ENCODE measurements at places on chromosomes 2 and 18.

DNA sequence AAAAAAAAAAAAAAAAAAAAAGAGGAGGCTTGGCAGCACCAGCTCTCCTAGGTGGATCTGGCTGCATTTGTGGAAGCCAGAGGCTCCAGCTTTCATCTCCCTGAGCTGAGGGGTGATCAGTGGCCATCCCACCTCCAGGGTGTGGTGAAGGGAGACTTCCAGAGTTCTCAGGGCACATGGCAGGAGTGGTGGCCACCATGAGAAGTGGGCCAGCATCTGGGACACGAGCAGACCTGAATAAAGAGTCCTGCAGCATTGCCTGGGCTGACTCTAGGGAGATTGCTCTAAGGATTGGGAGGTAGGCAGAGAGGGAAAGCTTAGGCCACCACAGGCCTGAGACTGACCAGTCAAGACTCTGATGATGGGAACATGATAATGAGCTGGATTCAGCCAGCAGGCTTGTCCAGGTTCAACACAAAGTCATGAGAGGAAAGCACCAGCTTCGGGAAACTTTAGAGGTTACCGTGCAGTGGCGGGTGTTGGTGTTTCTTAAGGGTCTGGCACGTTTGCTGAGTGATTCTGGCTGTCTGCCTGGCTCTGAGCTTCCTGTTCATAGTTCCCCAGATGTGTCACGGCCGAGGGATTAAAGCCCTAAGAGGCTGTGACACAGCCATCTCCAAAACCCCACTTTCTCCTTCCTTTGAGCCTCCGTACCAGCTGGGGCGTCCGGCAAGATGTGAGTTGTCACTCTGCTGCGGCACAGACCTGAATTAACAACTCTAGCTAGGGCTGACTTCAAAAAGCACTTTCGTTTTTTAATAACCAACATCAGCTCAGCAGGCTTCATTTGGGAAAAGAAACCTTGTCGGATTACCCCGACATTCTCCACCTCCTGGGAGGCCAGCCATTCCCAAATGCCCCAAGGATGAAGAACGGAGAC is 38.3 kb upstream of the IL1R1 start:
- no peak for DNase-seq

GRCh38 chr2:17035010-17035409 is 369.4 kb upstream of the CYRIA start:
- no peak for DNase-seq

DNA sequence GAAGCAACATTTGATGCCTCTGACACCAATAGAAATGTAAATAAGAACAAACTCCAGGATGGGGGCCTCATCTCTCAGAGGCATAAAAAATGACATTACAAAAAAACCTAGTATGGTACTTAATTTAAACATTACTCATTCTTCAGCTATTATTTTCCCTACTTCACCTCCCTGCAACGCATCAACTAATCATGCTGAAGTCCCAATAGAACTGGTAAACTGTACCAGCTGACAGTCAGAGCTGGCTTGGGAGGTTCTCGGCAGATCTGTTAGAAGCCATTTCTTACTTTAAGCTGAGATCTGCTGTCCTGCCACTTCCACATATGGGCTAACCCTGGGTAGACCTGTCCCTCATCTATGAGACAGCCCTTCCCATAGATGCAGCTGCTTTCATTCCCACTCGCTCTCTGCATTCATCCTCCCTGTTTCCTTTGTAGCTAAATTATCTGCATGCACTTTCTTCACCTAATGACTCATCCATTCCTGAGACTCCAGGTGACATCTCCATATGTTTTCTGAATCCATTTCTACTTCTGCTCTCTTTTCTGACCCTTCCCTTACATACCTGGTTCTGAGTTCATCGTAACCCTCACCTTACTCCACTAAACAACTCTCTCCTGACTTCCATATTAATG is 108.1 kb downstream of the AOX1 start:
- DNase-seq: no peak

GRCh38 chr2:40259900-40260299 is 192.0 kb downstream of the SLC8A1 start:
- DNase-seq: no peak

GRCh38 chr18:75783566-75784281 is 356.2 kb upstream of the SMIM21 start:
- DNase-seq: no peak

DNA sequence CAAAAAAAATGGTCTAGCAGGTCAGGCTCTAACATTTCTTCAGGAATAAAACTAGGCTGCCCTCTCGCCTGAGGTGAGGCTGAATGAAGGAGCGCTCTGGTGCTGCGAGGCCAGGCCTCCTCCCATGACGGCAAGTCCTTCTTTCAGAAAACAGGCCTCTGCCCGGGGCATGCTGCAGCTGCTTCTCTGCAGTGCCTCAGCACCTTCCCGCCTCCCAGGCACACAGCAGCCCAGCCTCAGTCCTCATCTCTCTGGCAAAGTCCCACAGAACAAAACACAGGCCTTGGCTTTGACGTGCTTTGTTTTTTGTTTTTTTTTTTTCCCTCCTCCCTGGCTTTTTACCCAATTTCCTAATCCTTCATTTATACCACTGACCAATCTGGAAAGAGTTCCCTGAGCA is 74.8 kb downstream of the BCL11A start:
- DNase-seq: no peak

DNA sequence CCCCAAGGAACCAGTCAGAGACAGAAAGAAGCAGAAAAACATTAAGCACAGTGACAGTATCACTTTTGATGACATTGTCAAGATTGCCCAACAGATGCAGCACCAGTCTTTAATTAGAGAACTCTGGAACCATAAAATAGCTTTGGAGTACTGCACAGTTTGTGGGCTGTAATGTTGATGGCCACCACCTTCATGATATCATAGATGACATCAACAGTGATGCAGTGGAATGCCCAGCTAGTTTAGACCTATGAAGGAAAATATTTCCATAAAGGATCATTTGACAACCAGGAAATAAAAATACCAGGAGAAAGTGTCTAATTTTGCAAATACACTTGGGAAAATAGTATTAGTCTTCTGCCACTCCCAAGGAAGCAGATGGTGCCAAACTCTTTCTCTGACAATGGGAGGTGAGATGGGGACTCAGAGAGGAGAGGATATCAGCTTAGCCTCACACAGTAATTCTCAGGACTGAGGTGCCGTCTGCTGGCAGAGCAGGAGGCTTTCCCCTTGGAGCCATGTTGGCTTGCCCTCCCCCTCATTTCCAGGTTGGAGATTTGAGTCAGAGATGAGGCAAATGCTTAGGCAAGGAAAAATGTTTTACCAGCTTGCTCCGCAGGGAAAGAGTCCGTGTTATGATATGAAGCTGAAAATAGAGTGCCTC is 107.5 kb upstream of the CELF4 start:
- no peak for DNase-seq

- no peak for DNase-seq
Measured at GRCh38 chr2:146950911-146951310, 893.9 kb upstream of the ACVR2A start.

GRCh38 chr2:113164930-113165585 is 8.7 kb upstream of the PSD4 start:
- DNase-seq: no peak

DNA sequence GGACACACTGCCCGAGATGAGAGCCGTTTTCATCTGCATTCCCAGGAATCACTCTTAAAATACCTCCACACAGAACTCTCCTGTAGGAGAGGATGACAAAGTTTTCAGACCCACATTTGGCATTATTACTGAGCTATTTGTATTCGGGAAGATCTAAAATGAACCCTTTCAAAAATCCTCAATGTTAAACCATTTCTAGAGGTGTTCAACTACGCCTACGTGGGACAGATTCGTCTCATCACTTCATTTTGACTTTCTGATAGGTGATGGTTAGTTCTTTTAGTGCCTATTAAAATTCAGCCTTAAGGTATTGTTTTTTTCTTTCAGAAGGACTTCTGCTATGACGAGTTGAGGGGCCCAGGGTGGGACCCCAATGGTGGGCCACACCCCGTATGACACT is 71.4 kb upstream of the MGAT4A start:
- no peak for DNase-seq
